ENCODE measurements at places on chromosomes 3 and 15.

DNA sequence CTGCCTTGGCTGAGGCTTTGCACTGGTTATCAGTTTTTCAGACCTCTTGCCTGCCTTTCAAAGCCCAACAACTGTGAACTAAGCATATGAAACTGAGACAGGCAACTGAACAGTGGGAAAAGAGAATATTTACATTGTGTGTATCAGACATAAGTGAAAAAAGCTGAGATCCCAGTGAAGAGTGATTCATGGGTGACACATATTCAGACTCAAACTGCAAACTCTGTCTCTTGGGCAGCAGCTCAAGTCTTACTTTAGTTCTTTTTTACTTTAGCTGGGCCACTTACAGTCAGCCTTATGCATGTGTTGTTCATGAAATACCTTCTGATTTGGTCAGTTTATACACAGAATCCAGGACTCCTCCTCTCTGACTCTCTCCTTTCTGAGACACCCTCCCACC is 19.2 kb downstream of the SUCLG2 start:
- H3K27me3 ChIP-seq = no peaks in the 10 kb centered on the region
- peak overlapping the region; percentile 62 for H3K27ac ChIP-seq
- H3K4me1 ChIP-seq = peaks cover 26% of the 10 kb centered on the region
- peaks cover 5% of the 10 kb centered on the region for H3K36me3 ChIP-seq
- no peak overlapping the region for H3K4me3 ChIP-seq

DNA sequence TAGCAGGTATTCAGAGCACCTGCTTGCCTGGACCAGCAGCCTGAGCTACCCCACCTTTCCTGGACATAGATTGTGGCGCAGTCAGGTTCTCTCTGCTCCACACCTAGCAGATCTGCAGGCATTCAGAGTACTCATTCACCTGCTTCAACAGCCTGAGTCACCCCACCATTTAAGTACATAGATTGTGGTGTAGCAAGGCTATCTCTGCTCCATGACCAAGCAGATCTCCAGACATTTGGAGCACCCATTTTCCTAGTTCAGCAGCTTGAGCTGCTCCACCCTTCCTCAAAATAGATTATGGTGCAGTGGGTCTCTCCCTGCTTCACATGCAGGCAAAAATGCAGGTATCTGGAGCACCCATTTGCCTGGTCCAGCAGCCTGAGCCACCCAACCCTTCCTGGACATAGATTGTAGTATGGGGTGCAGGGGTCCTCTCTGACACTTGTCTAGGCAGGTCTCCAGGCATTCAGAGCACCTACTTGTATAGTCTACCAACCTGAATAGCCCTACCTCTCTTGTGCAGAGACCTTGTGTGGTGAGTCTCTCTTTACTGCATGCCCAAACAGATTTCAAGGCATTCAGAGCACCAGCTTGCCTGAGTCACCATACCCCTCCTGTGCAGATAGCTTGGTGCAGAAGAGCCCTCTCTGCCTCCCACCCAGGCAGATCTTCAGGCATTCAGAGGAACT is 466.0 kb upstream of the THBS1 start:
- H3K36me3 ChIP-seq = no peaks in the 10 kb centered on the region
- H3K4me3 ChIP-seq = no peak overlapping the region
- H3K4me1 ChIP-seq = no peaks in the 10 kb centered on the region
- DNase-seq = no peak

- peaks cover 28% of the 10 kb centered on the region for H3K36me3 ChIP-seq
- H3K27me3 ChIP-seq = no peaks in the 10 kb centered on the region
- no peak overlapping the region for H3K27ac ChIP-seq
- DNase-seq = no peak
Measured at GRCh38 chr3:11803977-11804892, 42.5 kb downstream of the TAMM41 start.

GRCh38 chr3:112583105-112583504 is 21.3 kb downstream of the SLC35A5 start:
- no peak for DNase-seq
- H3K27me3 ChIP-seq = no peaks in the 10 kb centered on the region
- peaks cover 4% of the 10 kb centered on the region for H3K4me1 ChIP-seq
- H3K36me3 ChIP-seq = peaks cover 15% of the 10 kb centered on the region

DNA sequence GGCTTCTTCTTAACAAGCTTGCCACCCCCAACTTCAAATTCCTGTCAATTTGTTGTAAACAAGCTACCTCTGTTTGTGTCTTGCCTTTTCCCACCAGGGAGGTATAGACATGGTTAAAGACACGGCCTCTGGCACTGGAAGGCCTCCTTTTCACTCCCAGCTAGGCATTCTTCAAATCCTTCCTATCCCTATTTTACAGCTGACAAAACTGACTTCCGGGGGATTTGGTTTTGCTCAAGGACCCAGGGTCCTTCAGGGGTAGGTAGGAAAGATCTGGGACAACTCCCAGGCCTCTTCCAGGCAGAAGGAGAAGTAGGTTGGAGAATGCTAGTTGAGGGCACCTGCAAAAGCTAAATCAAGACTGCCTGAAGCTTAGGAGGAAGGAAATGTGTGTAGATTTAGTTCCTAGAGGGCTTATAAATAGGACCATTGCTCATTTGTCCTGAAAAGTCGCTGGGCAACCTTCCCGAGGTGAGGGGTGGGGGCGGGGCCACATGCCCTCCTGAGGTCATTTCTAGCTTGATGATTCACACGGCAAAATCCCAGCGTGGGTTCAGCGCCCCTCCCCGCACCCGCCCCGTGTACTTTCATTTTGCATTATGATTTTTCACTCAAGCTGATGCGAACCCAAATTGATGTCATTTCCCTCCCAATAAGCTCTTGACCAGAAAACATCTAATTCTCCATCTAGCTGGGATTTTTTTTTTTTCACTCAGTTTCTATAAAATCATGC is 365.5 kb downstream of the SHQ1 start:
- peaks cover 5% of the 10 kb centered on the region for H3K4me1 ChIP-seq
- peak overlapping the region; percentile 86 for H3K4me3 ChIP-seq
- H3K27me3 ChIP-seq = peaks cover 7% of the 10 kb centered on the region

GRCh38 chr15:81939604-81940440 is 106.0 kb downstream of the MEX3B start:
- peaks cover 23% of the 10 kb centered on the region for H3K27me3 ChIP-seq
- no peaks in the 10 kb centered on the region for H3K4me1 ChIP-seq
- DNase-seq = no peak
- H3K4me3 ChIP-seq = no peak overlapping the region

DNA sequence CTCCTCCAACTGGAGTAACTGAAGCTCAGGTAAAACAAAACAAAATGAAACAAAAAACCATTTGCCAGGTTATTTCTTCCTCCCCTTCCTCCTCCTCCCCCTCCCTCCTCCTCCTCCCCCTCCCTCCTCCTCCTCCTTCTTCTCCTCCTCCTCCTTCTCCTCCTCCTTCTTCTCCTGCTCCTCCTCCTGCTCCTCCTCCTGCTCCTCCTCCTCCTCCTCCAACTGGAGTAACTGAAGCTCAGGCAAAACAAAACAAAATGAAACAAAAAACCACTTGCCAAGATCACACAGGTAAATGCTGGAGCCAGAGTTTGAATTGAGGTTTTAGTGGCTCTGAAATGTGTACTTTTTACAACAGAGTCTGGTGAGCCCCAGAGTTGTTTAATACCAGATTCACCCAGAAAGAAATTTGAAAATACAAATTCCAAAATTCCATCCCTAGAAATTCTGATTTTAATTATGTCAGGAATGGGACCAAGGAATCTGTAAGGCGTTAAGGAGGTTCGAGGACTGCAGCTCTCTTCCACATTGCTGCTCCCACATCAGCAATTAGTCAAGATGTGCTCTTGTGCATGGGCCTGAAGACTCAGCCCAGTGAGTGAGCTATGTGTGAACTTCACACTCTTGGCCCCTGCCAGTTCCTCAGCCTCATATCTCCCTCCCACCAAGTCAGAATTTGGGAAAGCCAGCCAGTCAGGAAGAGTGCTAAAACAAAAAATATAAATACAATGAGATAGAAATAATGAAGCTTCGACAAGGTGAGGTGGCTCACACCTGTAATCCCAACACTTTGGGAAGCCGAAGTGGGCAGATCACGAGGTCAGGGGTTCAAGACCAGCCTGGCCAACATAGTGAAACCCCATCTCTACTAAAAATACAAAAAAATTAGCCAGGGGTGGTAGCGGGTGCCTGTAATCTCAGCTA is 31.6 kb upstream of the ZNF770 start:
- peaks cover 23% of the 10 kb centered on the region for H3K27me3 ChIP-seq
- no peak overlapping the region for H3K27ac ChIP-seq
- H3K36me3 ChIP-seq = peaks cover 3% of the 10 kb centered on the region
- DNase-seq = no peak
- peak overlapping the region; percentile 68 for H3K4me3 ChIP-seq

- H3K36me3 ChIP-seq = no peaks in the 10 kb centered on the region
- no peaks in the 10 kb centered on the region for H3K4me1 ChIP-seq
- no peak overlapping the region for H3K27ac ChIP-seq
- no peaks in the 10 kb centered on the region for H3K27me3 ChIP-seq
- H3K4me3 ChIP-seq = no peak overlapping the region
- no peak for DNase-seq
Measured at GRCh38 chr3:117192888-117193287, 483.3 kb downstream of the TUSC7 start.

- no peak for DNase-seq
- peak overlapping the region; percentile 77 for H3K27ac ChIP-seq
- no peaks in the 10 kb centered on the region for H3K36me3 ChIP-seq
- H3K27me3 ChIP-seq = no peaks in the 10 kb centered on the region
- peaks cover 35% of the 10 kb centered on the region for H3K4me1 ChIP-seq
Measured at GRCh38 chr3:118949113-118949760, 85.4 kb downstream of the IGSF11 start.

GRCh38 chr3:128374746-128375445 is 91.8 kb downstream of the DNAJB8 start:
- H3K27me3 ChIP-seq = no peaks in the 10 kb centered on the region
- no peaks in the 10 kb centered on the region for H3K36me3 ChIP-seq
- H3K27ac ChIP-seq = no peak overlapping the region
- H3K4me3 ChIP-seq = no peak overlapping the region

DNA sequence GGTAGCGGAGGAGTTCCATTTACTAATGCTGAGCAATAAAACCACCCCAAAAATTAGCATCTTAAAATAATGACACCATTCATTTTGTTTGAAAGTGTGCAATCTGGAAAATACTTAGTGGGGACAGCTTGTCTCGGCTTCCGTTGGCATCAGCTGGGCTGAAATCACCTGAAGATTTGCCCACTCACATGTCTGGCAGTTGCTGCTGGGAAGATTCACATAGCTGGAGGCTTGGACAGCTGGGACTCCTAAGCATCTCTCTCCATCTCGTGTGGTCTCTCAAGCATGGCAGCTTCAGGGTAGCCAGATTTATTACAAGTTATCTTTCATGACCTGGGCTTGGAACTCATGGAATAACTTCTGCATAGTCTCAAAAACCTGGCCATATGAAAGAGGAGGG is 38.4 kb upstream of the BFSP2 start:
- peaks cover 25% of the 10 kb centered on the region for H3K27me3 ChIP-seq
- no peak overlapping the region for H3K27ac ChIP-seq
- peaks cover 3% of the 10 kb centered on the region for H3K4me1 ChIP-seq
- DNase-seq = no peak

DNA sequence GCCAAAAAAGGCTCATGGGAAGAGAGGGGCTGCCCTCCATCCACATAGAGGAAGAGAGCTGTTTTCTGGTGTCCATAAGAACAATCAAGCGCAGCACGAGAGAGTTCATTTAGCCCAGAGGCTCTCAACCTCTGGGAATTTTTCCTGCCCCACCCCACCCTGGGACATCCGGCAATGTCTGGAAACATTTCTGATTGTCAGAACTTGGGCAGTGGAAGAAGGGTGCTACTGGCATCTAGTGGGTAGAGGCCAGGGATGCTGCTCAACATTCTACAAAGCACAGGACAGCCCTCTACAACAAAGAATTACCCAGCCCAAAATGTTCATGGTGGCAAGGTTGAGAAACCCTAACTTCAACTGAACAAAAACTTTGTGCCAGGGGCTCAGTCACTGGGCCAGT is 92.9 kb downstream of the RAB11A start:
- H3K27me3 ChIP-seq = peaks cover 48% of the 10 kb centered on the region
- no peak for DNase-seq
- H3K36me3 ChIP-seq = no peaks in the 10 kb centered on the region
- peaks cover 3% of the 10 kb centered on the region for H3K4me1 ChIP-seq
